ENCODE measurements at places on chromosomes 7 and 10.

- no peak for DNase-seq
Measured at GRCh38 chr10:77289027-77289501, 348.5 kb downstream of the KCNMA1 start.

GRCh38 chr10:79025199-79025832, 43.5 kb upstream of the ZMIZ1 start:
- no peak for DNase-seq

- no peak for DNase-seq
Measured at GRCh38 chr7:105937411-105937810, 25.7 kb upstream of the CDHR3 start.

- DNase-seq: no peak
Measured at GRCh38 chr10:132185601-132186487, 904 bp upstream of the DPYSL4 start.

- no peak for DNase-seq
Measured at GRCh38 chr10:1652151-1652550, 85.2 kb downstream of the ADARB2 start.

- DNase-seq: no peak
Measured at GRCh38 chr10:110815354-110816004, 56.2 kb upstream of the PDCD4 start.

DNA sequence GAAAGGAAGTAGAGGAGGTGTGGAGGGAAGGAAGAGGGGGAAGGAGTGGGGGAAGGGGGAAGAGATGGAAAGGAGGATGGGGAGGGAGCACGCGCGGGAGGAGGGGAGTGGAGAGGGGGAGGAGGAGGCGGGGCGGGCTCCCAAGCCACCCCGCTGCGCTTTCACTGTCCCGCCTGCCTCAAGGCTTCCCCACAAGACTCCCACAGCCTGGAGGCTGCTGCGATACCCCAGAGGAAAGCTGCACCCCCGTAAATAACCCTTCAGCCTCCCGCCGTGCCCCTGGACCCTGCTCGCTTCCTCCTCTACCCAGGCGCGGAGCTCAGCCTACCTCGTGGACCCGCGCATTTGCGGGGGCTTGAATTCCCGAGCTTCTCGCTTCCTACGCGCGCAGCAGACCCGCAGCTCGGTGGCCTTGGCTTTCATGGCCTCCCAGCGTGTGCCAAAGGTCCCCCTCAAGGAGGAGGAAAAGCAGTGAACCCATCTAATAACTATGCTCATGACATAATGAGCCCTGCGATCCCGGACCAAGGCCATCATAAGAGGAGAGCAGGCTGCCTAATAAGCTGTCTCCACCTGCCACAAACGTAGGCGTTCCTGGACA, at the start of gene C10orf67:
TSS of gene C10orf67 (minus strand) at position 557 of the 601 bp plus-strand sequence. CDS start at position 534, 23 bp downstream.
- DNase-seq: no peak
